Midbrain (tissue), 1 donor: ENCODE measurements at places on chromosomes 6 and 20.
A peak's percentile ranks its signal among the peaks of the same experiment; 100 is the strongest.

DNA sequence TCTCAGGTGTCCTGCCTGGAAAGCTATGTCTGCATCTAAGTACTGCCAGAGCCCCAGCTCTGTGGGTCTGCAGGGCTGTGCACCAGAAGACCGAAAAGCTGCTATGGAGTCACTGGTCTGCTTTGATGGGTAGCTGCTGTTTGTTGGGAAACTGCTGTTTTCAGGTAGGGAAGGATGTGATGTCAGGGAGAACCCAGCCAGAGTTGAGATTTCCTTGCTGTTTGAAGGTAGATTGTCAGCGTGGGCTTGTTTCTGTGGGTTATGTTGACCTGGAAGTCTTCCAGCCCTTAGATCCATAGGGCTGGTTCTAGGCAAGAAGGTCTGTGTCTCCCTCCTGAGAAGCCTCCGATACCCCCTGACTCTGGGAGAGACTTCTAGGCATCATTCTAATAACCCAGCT, 12.2 kb upstream of the SHLD1 start:
- DNase-seq = no peak

DNA sequence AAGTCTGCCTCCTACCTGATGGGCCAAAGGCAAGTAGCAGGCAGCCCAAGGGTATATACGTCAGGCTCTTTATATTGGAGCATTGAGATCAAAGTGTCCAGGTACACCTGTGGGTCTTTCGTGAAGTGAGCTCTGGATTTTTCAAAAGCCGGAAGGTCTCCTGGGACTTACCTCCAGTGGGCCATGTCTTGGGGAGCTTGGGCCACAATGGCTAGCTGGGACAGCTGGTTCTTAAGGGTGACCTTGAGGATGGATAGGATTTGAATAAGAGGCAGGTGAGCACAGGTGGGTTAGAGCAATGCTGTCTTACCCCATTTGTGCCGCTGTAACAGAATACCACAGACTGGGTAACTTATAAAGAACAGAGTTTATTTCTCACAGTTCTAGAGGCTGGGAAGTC, 153.4 kb downstream of the CDC5L start:
- no peak for DNase-seq

- no peak for DNase-seq
These were observed 370.1 kb upstream of the MMS22L start for GRCh38 chr6:97653076-97653475.

GRCh38 chr6:138291036-138291848, 73.0 kb upstream of the PBOV1 start:
- DNase-seq = no peak

DNA sequence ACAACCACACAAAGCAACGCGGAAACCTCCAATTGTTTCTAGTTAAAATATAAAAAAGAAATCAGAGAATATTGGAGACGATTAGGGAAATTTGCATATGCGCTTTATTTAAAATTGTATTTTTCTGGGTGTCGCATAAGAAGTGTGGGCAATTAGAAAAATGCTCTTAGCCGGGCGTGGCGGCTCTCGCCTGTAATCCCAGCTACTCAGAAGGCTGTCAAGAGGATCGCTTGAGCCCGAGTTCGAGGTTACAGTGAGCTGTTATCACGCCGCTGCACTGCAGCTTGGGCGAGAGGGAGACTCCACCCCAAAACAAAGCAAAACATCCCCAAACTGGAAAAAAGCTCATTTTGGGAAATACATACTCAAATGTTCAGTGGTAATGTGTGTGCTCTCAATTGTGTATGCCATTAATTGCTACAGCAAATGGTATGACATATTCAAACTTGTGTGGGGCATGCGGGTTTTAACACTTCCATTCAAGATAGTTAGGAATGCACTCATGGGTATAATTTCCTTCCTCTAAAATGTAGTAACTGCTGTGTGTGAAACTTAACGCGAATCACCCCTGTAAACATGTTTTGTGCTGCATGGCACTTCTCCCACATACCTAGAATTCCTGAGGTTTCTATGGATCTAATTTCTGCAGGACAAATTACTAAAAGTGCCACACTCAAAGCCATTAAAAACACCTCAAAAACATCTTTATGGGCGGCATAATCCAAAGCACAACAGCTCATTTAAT, 54.7 kb upstream of the HFE start:
- DNase-seq = no peak

DNA sequence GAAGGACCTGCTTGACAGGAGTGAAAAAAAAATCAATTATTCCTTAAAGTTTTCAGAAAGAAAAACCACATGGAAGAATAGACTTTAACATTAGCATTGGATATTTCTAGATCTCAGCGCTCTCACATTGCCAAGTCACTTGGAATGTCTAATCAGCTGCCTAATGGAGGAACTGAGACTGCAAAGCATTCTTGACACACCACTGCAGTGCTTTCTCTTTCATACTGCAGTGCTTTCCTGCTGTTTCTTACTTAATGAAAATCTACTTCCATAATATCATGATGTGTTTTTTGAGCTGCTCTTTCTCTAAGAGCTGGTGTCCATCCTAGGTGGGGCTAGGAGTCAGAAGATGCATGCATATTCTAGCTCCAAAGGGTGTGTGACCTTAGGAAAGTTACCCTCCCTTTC, 20.4 kb upstream of the MCM3 start:
- peak; percentile 29 for DNase-seq

GRCh38 chr6:55208478-55209458, 34.5 kb downstream of the HCRTR2 start:
- no peak for DNase-seq

GRCh38 chr6:35470663-35471120, 2.5 kb downstream of the RPL10A start:
- DNase-seq = no peak

DNA sequence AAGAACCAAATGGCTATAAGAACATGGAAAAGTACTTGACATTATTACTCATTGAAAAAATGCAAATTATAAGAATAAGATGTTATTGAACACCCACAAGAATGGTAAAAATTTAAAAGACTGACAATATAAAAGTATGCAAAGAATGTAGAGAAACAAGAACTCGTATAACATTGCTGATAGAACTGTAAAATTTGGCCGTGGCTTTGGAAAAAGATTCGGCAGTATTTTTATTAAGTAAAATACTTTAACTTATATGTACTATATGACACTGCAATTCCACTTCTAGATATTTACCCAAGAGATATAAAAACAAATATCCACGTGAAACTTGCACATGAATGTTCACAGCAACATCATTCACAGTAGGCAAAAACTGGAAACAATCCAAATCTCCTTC, 239.2 kb downstream of the TPBG start:
- no peak for DNase-seq
